ENCODE measurements at places on chromosomes 1 and 21.

DNA sequence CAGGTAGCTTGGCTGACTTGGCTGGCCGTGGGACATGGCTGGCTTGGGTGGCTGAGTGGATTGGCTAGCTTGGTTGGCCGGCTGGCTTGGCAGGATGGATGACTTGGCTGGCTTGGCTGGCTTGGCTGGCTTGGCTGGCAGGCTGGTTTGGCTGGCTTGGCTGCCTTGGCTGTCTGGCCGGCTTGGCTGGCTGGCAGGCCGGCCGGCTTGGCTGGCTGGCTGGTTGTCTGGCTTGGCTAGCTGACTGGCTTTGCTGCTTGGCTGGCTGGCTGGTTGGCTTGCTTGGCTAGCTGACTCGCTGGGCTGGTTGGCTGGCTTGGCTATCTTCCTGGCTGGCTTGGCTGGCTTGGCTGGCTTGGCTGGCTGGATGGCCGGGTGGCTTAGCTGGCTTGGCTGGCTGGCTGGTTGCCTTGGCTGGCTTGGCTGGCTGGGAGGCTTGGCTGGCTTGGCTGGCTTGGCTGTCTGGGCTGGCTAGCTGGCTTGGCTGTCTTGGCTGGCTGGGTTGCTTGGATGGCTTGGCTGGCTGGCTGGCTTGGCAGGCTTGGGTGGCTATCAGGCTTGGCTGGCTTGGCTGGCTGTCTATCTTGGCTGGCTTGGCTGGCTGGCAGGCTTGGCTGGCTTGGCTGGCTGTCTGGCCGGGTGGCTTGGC, 129.7 kb upstream of the FAM72C start:
- DNase-seq: no peak

DNA sequence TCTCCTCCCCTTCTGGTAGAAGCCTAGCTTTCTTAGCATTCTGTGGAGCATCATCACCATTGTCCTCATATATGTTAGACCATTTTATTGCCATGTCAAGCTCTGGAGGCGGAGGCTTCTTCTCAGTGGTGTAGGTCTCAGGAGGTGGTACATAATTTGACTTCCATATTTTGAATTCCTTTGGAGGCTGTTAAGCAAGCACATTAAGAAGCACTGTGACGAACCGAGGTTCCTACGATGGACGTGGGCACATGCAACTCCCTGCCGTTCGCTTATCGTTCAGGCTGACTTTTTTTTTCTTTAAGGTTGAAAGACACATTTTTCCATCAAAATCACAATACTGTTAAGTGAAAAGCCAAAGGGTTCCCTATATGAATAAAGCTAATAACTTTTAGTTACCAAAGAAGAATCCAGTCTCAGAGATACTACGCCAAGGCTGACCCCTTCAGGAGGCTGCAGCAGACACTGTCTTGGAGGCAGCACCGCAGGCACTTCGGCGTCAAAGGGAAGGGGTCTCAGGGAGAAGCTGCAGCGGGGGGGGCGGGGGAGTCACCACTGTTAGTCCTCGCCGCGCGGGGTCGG, 835 bp downstream of the C1orf52 start:
- DNase-seq: no peak

DNA sequence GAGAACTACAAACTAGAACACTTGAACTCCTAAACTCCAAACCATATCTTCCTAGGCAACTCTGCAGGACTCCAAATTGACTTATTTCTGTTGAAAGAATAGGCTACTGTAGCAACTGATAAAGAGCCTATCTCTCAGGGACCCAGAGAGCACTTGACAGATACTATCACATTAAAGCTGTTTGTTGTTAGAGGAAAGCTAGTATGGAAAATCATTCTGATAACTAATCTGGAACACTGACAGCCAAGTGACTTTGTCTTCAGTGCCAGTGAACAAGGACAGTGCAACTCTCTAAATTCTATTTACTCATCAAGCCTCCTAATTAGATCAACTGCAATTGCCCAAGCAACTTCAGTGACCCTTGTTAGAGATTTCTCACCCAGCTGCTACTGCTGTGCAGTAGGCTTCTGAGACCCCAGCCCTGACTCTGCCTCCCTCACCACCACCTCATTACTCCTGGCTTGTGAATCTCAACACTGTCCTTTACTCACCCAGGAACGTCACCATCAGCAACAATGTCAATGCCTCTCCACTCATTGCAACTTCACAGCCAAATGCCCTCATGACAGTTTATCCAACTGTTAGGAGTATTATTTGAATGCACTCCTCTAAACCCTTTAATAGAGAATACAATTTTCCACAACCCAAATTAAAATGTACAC, 7.4 kb upstream of the RGS13 start:
- no peak for DNase-seq

DNA sequence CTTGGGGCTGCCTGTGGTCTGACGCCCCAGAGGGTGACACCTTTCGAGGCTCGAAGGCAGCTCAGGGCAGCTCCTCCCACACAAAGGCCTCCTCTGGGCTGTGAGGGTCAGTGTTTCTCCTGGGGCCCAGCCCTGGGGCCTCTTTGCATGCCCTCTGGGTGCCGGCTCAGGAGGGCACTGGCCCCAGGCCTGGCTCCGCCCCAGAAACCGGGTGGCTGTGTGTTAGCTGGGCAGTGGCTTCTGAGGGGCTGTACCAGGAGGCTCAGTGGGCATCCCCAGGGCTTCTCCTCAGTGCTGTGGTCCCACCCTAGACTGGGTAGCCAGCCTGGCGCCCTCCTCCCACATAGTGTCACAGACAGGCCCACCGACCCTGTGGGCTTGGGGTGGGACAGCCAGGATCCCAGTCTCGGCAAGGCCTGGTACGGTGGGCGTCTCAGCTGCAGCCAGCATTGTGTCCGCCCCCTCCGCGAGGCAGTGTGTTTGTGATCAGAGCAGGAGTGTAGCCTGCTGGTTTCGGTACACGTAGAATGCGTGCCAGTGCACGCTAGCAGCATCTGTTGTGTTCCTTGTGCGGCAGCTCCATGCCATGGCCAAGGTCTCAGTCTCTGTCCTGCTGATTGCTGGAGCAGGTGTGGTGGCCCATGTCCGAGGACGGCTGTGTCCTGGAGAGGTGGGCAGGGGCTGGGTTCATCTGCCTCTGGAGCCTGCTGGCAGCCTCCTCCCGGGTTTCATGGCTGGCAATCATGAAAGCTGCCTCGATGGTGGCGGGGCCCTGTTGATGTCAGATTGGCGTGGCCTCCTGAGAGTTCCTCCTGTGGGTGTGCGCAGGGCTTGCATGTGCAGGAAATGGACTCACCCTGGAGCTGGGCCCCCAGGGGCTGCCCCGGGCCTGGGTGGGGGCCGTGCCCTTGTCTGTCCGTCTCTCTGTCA, 28.0 kb downstream of the RRP1 start:
- no peak for DNase-seq

DNA sequence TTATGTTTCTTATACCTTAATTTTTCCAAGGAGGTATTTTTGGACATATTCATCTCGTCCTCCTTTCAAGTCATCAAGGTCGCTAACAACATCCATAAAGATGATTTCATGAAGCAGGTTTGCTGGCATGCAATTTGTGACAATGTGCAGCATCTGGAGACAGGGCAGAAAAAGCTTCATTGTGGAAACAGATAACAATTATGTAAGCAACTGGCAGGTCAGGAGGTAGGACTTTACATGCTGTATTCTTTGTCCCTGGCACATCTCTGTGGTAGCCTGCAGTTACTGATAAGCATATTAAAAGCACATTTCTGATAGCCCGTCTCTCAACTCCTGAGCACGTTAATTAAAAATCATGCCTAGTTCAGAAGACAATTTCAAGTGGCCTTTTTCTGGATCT, 156.8 kb downstream of the LEPR start:
- no peak for DNase-seq
